ENCODE measurements at places on chromosomes 6 and 20.

DNA sequence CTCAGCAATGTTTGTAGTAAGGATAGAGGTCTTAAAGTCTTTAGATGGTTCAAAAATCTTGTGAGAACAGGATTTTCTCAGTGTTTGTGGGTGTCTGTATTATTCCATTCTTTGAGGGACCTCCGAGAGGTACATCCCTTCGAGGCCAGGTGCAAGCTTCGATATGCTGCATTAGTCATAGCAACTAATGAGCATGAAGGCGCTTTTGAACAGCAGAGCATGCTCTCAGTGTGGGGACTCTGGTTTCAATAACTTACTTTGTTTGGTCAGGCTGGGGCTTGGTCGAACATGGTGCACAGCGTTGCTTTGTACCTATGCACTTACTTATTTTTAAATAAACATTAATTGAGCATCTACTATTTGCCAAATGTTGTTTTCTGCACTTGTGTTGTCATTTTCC, 297.9 kb downstream of the CLIC5 start:
- no peak for DNase-seq

GRCh38 chr6:113433335-113433991, 423.7 kb upstream of the MARCKS start:
- no peak for DNase-seq

DNA sequence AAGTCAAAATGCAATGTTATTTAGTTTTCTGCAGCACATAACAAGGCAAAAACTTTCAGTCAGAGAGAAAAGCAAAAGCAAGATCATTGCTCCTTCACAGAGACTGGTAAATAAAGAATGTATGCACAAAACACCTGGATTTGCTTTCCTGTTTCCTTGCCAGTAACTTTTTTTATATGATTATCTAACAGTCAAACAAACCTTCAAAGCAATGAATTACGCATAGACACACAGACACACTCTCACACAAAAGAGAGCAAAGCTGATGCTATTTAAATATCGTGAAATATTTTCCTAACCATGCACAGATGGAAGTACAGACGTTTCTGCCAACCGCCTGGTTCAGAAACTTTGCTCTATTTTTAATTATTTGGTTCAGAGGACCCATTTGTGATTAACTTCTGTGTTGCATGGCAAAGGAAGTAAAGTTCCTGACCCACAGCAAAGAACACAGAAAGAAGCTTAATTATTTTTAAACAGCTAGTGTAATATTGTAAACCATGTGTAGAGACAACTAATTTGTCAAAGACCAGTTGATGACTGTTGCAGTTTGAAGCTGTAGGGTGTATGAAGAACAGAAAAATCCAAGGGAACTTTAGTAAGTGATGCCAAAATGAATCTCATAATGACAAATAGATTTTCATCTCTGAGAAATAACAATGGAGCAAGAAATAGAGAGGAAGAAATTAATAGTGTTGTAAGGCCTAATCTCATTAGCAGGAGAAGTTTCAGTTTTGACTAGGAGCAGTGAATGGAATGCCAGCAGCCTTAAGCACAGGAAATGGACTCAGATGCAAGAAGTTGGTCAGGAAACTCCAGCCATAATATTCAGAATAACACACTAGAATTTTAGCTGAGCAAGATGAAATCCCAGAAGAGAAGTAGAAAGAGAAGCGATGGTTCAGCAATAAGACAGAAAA, 24.1 kb downstream of the ATXN1 start:
- DNase-seq, result no peak

GRCh38 chr6:50270415-50270814, 220.7 kb upstream of the DEFB112 start:
- DNase-seq, result no peak

- peak; percentile 24 for DNase-seq
Measured at GRCh38 chr6:96836631-96837080, 621 bp downstream of the GPR63 start.

DNA sequence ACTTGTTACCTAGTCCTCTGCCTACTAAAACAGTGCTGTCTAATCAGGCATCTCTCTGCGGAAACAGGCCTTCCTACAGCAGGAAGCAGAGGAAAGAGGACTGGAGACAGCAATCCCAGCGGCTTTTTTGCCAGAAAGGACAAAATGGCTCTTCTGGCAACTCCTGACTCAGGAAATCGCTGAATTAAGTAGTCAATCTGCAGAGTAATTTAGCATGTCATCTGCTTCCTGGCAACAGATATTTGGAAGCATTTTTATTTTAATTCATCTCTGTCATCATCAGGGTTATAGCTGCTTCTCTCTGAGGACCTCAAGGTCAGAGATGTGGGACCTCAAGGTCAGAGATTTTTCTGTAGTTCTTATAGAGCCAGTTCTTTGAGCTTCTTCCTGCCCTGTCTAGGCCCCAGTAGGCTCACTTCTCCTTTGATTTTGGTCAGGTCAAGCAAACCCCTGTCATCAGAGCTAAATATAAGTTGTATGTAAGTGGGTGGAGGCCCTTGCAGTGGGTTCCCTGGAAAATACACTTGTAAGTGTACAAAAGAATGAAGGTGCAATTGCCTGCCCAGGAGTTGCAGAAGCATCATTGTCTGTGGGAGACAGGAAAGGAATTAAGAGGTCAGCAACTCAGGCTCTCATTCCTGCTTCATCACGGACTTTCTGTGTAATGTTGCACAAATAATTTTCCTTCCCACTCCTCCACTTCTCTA, 229.4 kb downstream of the ALDH8A1 start:
- no peak for DNase-seq

- DNase-seq, result no peak
Measured at GRCh38 chr6:94511502-94512088, 1065.7 kb upstream of the MANEA start.

- DNase-seq, result peak; percentile 71
Measured at GRCh38 chr20:17431621-17432364, 99.4 kb downstream of the BFSP1 start.

- peak; percentile 96 for DNase-seq
Measured at GRCh38 chr6:13395272-13396237, 67.2 kb upstream of the TBC1D7 start.

Data from cardiac muscle cell (in vitro differentiated cells and primary cell).